ENCODE measurements at places on chromosomes 7 and 10.
A peak's percentile ranks its signal among the peaks of the same experiment; 100 is the strongest.

DNA sequence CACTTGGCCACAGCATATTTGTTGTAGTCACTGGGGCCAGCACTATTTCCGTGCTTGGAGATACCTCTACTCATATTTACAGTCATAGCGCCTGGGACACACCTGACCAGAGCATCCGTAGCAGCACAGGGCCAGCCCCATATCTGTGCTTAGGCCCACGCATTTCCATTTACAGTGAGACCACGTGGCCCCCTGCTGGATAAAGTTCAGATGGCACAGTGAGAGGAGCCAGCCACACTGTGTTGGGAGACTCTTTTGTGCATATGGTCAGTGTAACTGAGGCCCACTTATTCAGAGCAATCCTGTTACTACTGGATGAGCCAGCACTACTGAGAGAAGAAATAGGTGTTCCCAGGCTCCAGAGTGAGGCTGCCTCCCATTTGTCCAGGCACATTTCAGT lies 455.3 kb downstream of the REEP3 start:
- peak; percentile 68 for DNase-seq

GRCh38 chr10:79135790-79136189 lies 67.0 kb downstream of the ZMIZ1 start:
- no peak for DNase-seq

GRCh38 chr7:102061981-102062390 lies 224.7 kb upstream of the SH2B2 start:
- no peak for DNase-seq

- DNase-seq, result no peak
These were observed 51.3 kb upstream of the FAM180A start for GRCh38 chr7:135799881-135800280.

GRCh38 chr10:46232084-46232483 lies 54.7 kb upstream of the ANTXRL start:
- no peak for DNase-seq

- DNase-seq, result no peak
These were observed 242.1 kb downstream of the MGMT start for GRCh38 chr10:129709101-129709500.

- DNase-seq, result no peak
These were observed 155.8 kb downstream of the FANK1 start for GRCh38 chr10:126052171-126052570.

- DNase-seq, result no peak
These were observed 166.8 kb upstream of the TBX20 start for GRCh38 chr7:35420656-35421055.

DNA sequence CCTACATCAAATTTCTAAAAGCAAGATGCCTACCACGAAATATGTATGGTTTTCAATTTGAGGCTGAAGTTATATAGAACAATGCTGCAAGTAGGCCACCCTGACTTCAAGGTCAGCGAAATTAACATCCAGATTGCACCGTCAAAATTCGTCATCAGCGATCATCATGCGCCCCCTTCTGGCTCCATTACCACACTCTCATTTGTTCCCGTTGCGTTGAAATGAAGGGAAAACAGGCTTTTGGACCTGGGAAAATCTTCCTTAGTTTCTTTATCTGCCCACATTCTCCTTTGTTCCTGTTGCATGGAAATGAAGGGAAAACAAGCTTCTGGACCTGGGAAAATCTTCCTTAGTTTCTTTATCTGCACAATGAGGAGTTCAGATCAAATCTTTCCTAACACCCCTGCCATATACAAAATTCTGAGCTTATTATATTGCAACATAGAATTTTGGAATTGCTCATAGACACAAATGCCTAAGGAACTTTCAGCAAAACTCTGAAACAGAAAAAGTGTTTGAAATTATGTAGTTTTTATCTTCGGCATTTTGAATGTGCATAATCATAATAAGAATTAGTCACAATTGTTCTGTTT lies 98.2 kb upstream of the PRKCQ start:
- DNase-seq, result peak; percentile 81

DNA sequence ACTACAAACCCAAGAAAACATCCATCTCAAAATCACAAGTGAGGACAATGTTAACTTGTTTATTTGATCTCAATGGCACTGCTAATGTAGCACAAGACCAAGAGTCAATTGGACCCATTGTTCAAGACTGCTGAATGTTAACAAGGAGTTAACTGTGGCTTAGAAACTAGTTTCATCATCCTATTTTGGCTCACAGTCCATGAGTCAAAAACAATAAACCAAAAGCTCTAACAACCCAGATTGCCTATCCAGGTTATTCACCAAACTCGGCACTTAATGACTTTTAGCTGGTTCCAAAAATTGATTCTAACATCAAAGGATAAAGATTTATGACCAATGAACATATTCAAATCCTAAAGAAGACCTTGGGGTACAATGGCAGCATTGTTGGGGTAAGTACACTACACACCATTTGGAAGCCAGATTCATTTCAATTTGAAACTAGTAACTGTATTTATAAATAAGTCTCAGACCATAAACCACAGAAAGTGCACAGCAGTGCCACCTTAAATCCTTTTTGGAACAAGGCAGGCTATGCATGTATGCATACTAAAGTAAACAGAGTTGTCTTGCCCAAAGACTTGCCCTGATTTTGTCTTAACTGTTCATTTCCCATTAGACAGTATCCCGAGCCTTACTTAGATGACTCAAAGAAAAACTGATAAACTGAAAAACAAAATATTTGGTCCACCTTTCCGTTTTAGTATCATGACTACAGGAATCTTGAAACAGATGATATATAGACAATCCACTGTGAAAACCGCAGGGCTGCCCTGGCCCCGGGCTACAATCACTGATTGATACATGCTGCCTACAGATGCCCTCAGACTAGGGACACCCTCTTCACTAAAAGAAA lies 84.5 kb downstream of the SRPK2 start:
- DNase-seq, result no peak

GRCh38 chr10:86018735-86019058 lies 347.9 kb downstream of the GRID1 start:
- no peak for DNase-seq

GRCh38 chr10:51524041-51524440 lies 175.4 kb downstream of the CSTF2T start:
- no peak for DNase-seq

DNA sequence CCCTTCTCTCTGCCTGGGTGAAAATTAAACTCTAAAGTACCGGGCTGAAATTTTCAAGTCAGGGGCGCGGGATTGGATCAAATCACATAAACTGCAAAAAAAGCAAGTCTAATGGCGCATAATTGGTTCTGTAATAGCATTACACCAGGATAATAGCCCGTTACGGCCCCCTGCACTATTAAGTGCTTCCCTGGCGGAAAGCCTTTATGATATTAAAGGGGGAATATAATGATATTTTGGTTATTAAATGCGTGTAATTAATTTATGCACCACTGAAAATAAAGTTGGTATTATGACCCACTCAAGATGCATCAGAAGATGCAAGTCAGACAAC lies 744 bp upstream of the DRGX start:
- DNase-seq, result no peak

GRCh38 chr7:157007470-157008066 lies 2.9 kb downstream of the MNX1 start:
- no peak for DNase-seq

DNA sequence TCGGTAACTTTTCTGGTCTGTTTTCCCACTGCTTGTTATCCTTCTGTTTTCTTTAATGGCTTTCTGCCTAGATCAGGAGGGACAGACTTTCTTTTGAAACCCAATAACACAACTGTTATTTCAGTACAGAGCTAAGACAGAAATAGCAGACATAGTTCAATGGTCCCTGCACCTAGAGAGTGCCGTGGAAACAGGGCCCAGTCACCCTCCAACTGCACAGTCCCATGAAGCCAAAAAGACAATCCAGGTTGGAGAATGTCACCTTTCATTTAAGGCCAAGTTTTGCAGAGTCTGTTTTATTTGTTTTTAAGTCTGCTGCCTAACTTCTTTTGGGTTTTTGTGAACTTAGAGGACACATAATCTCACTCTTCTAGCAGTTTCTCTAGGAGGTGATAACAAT lies 2.5 kb downstream of the AIMP2 start:
- no peak for DNase-seq

DNA sequence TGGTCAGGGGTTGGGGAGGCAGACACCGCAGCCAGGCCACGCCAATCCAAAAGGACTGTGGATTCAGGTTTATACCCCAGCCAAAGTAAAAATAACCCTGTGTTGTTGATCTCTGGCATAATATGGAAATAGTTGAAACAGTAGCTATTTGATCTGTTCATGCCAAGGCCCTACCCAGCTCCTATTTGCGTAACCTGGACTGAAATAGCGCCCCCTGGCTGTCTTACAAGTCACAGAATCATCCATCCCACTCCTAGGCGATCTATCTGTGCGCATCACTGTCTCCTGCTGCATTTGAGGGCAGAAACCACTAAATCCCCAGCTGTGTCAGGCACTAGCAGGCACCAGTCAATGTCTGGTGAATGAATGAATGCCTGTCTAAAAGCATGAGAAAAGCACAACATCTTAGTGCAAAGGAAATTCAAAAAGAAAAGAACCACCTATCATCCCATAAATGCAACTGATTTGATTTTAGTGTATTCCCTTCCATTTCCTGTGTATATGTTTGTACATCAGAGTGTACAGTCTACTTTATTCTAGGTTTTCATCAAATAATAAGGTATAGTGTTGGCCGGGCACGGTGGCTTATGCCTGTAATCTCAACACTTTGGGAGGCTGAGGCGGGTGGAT lies 160.0 kb downstream of the SLIT1 start:
- DNase-seq, result peak; percentile 75

GRCh38 chr10:105793071-105793470 lies 1152.0 kb downstream of the SORCS3 start:
- DNase-seq, result no peak

GRCh38 chr7:101134399-101134980 lies 7.6 kb downstream of the SERPINE1 start:
- no peak for DNase-seq

DNA sequence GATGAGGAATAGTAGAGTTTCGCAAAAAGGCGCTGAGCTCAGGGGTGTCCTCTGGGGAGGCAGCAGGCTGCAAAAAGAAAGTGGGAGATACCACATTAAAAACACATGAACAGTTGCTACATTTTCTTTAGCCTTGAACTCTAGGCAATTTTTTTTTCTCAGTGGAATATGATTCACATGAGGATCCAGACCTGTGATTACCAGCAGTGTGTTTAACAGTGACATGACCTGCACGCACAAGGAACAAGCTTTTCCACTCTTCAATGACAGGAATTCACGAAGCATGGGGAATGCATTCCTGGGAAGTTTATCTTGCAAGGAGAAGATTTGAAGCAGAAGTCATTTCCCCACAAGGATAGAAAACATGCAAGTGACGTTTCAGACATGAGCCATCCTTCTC lies 161.6 kb downstream of the ITGA8 start:
- DNase-seq, result no peak

GRCh38 chr7:105857009-105857952 lies 19.1 kb downstream of the ATXN7L1 start:
- DNase-seq, result no peak

DNA sequence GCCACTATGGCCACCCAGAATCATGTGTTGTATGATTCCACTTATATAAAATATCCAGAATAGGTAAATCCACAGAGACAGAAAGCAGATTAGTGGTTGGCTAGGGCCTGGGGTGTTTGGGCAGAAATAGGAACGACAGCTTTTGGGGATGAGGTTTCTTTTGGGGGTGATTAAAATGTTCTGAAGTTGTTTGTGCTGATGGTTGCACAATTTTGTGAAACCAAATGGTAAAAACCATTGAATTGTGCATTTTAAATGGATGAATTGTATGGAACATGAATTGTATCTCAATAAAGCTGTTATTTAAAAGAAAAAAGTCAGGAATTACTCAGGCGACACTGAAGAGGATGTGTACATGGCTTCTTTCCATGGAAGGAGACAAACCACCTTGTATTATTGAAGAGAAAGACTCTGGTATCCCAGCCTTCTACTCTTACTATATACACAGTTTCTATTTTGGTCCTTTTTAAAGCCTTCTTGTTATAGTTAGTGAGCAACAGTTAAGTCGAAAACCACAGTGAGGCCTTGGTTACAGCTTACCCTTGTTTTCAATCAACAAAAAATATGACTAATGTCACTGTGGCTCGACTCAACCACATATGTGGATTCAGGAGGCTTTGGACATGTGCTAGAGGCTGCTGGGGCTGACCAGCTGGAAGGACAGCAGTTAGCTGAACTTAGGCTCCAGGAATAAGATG lies 57.1 kb upstream of the KMT2E start:
- DNase-seq, result peak; percentile 59

GRCh38 chr7:2921653-2922347 lies 77.7 kb upstream of the GNA12 start:
- DNase-seq, result no peak

DNA sequence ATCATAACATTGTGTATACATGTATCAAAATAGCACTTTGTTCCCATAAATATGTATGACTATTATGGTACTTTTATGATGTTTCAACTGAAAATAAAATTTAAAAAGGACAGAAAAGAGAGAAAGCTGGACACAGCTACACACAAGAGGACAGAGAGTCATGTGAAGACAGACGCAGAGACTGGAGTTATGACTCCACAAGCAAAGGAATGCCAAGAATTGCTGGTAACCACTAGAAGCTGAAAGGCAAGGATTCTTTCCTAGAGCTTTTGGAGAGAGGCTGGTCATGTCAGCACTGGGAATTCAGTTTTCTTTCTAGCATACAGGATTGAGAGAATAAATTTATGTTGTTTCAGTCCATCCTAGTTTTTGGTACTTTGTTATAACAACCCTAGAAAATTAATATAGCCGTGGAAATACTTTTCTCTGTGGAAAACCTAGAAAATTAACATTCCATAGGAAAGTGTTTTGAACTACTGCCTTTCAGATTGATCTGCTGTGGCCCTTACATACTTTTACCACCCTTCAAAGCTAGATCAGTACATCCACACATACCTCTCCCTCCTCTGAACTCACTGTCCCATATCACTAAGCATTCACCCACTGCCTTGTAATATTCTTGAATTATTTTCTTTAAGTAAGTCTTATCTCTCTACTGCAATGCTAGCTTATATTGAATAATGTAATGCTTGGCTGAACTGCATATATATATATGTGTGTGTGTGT lies 575.3 kb downstream of the IPMK start:
- DNase-seq, result no peak

DNA sequence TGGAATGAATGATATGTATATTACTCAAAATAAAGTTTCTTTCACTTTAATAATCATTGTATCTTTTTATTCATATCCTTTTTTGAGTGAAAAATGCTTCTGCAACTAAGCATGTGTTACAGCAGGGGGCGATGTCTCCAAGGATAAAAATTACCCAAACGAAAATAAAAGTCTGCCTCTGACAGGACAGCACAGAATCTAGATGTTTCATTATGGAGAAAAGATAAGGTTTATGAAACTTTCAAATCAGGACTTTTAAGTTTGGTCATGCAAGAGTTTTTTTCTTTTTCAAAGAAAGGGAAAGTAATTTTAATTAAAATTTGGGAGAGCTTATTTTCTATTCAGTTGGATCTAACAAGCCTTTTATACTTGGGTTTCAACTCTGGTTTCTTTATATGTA lies 48.4 kb downstream of the TES start:
- DNase-seq, result no peak

Data from stimulated activated CD8-positive, alpha-beta memory T cell treated with anti-CD3 and anti-CD28 coated beads, Interleukin-4, amount 100 ng/mL, for 48 hours (primary cell).